ENCODE measurements at places on chromosomes 6 and 20. TPM values are rescaled to one million over a fixed set of nuclear protein-coding genes. Genes with fewer than 3 reads are reported as not detected.

DNA sequence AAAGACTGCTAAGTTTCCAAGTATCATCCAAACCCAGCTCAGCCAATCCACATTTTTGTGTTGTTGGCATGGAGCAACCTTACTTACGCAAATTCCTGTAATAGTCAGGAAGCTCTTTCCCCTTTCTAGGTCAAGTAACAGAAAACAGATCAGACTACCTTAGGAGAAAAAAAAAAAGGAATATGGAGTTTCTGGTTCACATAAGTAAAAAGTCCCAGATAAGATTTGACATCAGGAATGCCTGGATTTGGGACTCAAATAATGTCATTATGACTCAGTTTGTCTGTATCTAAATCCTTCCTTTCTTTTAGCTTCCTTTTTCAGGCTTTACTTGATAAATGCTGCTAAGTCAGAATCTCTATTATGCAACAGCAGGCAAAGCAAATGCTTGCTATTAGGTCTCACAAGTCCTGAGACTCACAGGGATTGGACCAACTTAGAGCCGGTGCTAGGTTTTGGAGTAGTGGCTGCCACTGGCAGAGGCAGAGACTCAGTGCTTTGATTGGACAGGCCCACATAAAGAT, 44.5 kb downstream of the NCOA7 start:
- DNase-seq, result peak; percentile 56

GRCh38 chr6:91267246-91267645, 680.4 kb upstream of the MAP3K7 start:
- no peak for DNase-seq

The HCK gene
- not detected for total RNA-seq

DNA sequence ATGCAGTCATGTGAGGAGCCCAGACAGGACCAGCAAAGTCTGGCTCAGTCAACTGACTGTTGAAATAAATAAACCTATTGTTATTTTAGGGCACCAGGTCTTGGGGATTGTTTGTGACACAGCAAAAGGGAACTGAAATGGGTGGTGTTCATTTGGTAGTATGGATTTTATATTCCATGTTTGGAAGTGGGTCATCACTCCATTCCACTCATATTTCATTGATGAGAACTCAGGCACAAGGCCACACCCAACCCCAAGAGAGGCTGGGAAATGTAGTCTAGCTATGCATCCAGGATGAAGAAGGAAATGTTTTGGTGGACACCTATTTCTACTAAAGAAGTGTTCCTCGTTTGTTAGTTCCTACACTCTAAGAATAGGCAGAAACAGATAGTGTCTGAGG, 64.9 kb upstream of the BTBD3 start:
- no peak for DNase-seq

The OPN5 gene
- total RNA-seq, result under 0.01 TPM

The MOXD1 gene
- total RNA-seq, result 53.5 TPM

The GPLD1 gene
- 0.45 TPM for total RNA-seq

GRCh38 chr20:44990425-44990824, 24.1 kb downstream of the STK4 start:
- DNase-seq, result no peak

The ZNF133 gene
- 20.7 TPM for total RNA-seq

DNA sequence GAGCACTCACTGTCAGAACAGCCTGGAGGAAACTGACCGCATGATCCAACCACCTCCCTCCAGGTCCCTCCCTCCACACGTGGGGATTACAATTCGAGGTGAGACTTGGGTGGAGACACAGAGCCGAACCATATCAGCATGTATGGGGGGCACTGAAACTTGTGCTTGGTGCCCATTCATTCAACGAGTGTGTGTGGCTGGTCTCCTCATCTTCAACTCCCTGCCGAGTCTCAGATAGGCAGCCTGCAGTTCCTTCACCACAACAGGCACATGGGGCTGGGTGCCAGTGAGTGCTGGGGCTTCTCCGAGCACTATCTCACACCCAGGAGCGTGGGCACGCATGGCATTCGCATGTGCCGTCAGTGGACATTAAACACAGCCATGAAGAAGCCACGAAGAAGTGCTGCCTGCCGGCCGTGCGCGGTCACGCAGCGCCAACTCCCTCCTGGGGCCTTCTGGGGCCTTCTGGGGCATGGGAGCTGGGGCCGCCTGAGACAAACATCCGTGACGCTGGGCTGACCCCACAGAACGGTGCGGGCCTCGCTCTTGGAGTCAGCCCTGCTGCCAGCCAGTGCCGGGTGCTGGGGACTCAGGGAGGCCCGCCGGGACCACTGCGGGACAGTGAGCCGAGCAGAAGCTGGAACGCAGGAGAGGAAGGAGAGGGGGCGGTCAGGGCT, 714 bp upstream of the RTEL1 start:
- DNase-seq, result no peak

DNA sequence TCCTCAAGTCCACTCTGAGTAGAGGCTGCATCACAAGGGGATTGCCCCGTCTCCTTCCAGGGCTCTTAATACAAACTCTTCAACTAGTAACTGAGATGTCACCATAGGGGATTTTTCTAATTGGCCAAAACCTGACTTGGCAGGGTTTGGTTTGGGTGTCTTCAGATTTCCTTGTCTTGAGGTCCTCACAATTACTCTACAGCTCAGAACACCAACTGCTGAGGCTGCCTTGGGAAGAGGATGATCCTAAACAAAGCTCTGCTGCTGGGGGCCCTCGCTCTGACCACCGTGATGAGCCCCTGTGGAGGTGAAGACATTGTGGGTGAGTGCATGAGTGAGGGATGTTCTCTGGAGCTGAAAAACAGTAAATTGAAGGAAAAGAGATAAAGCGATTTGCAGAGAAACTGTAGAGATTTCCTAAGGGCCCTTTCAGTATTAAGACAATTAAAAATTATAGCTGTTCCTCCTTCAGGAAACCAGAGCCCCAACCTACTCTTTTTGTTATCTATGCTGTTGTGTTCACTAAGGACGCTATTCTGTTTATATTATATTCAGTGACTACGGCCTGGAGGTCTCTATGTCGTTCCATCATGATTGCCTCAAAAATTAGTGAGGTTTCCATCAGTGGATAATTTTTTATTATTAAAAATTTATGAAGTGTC, at the start of gene HLA-DQA1:
Gene HLA-DQA1, plus strand, starts transcription at position 188 of the 662 bp plus-strand sequence. Its CDS starts 53 bp downstream, at position 241.
- DNase-seq, result no peak

The WFDC2 gene
- 1.6 TPM for total RNA-seq

The MRPS18A gene
- total RNA-seq, result 35.5 TPM

DNA sequence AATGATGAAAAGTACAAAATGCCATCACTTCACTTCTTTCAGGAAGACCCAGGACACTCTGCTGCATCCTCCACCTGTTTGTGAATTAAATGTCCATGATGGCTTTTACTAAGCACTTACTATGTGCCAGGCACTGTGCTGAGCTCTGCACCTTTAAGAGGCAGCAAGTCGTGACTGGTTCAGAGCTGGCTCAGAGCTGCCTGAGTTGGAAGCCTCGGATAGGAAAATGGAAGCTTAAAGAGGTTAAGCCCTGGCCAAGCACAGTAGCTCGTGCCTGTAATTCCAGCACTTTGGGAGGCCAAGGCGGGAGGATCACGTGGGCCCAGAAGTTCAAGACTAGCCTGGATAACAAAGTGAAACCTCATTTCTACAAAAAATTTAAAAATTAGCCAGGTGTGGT, 95.6 kb downstream of the SNX5 start:
- DNase-seq, result no peak
